ENCODE measurements at places on chromosomes 1 and 21.

- H3K36me3 ChIP-seq = peaks cover 2% of the 10 kb centered on the region
- H3K4me1 ChIP-seq = peaks cover 16% of the 10 kb centered on the region
- H3K27me3 ChIP-seq = peaks cover 1% of the 10 kb centered on the region
- no peak overlapping the region for H3K4me3 ChIP-seq
Observed at GRCh38 chr1:159831412-159832141, 4.9 kb downstream of the SLAMF8 start.

DNA sequence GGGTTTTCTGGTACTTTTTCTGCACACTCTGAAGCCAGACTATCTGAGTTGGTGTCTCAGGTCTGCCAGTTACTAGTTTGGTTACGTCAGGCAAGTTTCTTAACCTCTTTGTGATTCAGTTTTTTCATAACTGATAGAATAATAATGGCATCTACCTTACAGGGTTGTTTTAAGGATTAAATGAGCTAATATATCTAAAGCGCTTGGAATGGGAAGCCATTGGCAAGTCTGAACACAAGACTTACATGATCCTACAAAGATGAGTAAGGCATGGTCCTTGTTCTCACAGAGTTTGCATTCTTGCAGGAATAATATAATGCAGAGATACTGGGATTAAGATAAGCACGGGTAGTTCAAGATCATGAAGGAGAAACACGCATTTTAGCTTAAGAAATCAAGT, 9.2 kb upstream of the DENND2D start:
- peaks cover 10% of the 10 kb centered on the region for H3K4me1 ChIP-seq
- H3K36me3 ChIP-seq = no peaks in the 10 kb centered on the region
- no peak overlapping the region for H3K4me3 ChIP-seq
- H3K27ac ChIP-seq = no peak overlapping the region
- H3K27me3 ChIP-seq = peaks cover 4% of the 10 kb centered on the region

- DNase-seq = no peak
- H3K36me3 ChIP-seq = no peaks in the 10 kb centered on the region
- no peak overlapping the region for H3K4me3 ChIP-seq
- peaks cover 24% of the 10 kb centered on the region for H3K4me1 ChIP-seq
Observed at GRCh38 chr21:41707960-41708330, 58.9 kb downstream of the RIPK4 start.

DNA sequence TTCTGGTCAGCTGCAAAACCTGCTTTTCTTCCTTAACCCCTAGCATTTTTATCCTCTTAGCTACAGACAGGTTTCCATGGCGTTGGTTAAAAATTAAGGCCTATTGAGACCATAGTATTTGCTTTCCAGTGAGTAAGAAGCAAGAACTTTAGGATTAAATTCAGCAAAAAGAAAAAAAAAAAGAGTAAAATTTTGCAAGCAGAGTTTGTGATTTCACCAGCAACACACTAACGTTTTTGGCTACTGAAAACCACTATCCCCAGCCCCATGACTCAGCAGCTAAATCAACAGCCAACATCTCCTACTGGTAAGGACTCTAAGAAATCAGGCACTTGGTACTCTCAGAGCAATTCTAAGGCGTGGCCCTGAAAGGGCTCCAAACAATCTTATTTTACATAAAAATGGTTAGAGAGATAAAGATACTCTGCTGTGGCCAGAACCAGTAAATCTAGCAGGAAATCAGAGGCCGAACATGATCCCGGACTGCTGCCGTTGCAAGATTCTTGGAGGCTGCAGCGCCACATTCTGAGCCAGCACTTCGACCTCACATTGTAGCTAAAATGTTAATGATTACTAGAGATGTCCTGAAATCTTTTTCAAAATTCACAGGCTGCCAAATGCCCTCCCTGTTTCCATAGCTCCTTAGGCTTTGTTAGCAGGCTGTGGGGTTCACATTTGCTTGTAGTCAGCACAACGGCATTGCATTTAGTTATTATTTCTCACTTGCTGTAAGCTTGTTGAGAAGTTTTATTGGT, 1.6 kb upstream of the ENO1 start:
- H3K27ac ChIP-seq = peak overlapping the region; percentile 96
- no peak for DNase-seq
- peak overlapping the region; percentile 69 for H3K4me3 ChIP-seq
- H3K27me3 ChIP-seq = no peaks in the 10 kb centered on the region

DNA sequence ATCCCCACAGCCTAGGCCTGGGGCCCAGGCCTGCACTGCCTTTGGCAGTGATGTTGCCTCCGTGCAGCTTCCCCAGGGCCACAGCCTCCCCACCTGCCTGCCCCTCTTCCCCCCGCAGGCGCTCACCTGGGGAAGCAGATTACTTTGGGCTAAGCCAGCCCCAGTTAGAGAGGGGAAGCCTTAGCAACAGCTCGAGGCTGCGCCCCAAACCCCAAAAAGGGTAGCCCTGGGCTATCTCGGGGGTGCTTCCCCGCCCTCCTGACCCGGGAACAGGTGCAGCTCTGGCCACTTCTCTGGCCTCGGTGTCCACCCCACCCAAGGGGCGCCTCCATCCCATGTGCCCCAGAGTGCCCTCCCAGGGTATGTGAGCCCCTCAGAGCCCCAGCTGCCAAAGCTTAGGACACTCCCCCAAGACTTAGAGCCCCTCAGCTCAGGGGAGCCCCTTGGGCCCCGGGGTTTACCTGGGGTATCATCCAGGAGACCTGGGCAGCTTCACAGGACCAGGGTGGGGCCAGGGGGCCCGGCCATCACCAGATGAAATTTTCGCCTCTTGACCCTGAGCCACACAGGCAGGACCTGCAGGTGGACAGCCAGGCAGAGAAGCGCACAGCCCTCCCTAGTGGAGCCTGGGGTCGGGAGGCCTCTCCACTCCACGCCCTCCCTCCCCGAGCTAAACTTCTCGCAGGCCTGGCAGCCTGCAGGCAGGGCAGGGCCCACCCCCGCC, 3.3 kb upstream of the TTC34 start:
- no peaks in the 10 kb centered on the region for H3K27me3 ChIP-seq
- H3K27ac ChIP-seq = no peak overlapping the region
- peaks cover 4% of the 10 kb centered on the region for H3K36me3 ChIP-seq
- DNase-seq = no peak
- H3K4me3 ChIP-seq = no peak overlapping the region

DNA sequence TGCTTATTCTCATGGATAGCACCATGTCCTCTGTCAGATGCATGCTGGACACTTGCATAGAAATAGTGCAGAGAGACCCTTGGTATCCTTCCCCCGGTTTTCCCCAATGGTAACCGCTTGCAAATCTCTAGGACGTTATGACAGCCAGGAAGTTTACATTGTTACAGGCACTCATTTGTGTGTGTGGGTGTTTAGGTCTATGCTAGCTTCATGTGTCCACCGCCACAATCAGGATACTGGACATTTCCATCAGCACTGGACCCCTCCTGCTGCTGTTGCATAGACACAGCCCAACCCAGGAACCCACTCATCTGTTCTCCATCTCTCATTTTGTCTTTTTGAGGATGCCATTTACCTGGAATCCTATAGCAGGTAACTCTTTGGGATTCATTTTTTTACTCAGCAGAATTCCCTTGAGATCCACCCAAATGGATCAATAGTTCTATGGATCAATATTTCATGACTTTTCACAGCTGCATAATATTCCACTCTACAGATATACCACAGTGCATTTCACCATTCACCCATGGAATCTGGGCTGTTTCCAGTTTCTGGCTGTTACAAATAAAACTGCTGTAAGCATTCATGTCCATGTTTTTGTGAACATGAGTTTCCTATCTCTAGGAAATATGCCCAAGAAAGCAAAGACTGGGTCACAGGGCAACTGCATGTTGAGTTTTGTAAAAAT, 6.6 kb upstream of the WNT9A start:
- DNase-seq = no peak
- H3K4me3 ChIP-seq = no peak overlapping the region
- H3K4me1 ChIP-seq = no peaks in the 10 kb centered on the region
- H3K36me3 ChIP-seq = no peaks in the 10 kb centered on the region
- H3K27me3 ChIP-seq = peaks cover 46% of the 10 kb centered on the region

DNA sequence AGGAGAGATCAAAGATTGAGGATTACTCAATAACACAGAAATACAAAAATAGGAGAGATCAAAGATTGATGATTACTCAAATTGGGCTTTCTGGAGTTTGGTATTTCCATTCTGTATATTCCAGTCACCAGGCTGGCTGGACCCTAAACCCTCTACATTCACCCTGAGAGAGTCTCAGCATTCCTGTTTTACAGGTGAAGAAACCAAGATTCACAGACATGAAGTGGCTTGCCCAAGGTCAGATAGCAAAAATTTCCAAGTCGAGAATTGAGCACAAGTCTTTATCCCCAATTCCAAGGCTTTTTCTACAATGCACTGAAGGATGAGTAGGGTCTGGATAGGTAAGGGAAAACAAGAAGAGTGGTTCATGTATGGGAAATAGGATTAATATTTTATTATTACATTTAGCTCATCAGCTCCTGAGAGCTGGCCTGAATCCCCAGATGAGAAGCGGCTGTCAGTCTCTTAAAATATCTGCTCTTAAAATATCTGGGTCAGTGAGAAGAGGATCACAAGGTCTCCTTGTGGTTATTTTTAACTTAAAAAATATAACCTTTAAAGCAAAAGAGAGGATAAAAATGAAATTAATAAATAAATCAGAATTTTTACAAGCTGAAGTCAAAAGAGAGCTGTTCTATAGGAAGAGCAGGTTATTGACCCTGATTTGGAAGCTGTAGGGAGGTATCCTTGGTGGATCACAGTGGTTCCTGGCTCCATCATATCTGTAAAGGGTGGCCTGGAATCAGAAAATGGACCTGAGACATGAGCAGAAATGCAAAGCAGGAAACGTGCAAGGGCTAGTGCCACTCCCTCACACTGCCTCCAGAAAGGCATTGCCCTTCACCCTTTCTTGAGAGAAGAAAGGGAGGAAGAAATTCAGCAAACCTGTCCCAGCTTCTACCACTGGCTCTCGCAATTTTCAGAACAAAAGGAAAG, 29.1 kb upstream of the SEC16B start:
- peaks cover 31% of the 10 kb centered on the region for H3K4me1 ChIP-seq
- no peaks in the 10 kb centered on the region for H3K27me3 ChIP-seq
- H3K4me3 ChIP-seq = no peak overlapping the region
- H3K27ac ChIP-seq = no peak overlapping the region
- H3K36me3 ChIP-seq = no peaks in the 10 kb centered on the region
